ENCODE measurements at places on chromosomes 3 and 15. TPM values are rescaled to one million over a fixed set of nuclear protein-coding genes. Genes with fewer than 3 reads are reported as not detected.
A peak's percentile ranks its signal among the peaks of the same experiment; 100 is the strongest.

- peak; percentile 26 for DNase-seq
These were observed 1.7 kb downstream of the PRTG start for GRCh38 chr15:55740981-55741832.

DNA sequence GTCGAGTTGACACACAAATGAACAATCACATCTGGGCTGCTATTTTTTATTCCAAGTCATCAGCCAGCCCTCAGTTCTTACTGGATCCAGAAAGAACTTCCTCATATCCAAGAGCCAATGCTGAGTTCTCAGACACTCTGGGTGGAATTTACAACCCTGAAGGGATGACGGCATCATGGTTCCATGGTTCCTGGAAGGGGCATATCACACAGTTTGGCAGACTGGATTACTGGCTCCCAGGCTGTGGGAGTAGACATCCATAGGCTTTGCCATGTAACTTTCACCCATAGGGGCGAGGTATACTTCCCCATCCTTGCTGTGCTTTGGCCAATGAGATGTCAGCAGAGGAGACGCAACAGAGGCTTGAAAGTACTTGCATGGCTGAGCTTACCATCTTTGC, 26.9 kb upstream of the KBTBD12 start:
- no peak for DNase-seq

- no peak for DNase-seq
These were observed 42.6 kb downstream of the CCR4 start for GRCh38 chr3:32994045-32994444.

DNA sequence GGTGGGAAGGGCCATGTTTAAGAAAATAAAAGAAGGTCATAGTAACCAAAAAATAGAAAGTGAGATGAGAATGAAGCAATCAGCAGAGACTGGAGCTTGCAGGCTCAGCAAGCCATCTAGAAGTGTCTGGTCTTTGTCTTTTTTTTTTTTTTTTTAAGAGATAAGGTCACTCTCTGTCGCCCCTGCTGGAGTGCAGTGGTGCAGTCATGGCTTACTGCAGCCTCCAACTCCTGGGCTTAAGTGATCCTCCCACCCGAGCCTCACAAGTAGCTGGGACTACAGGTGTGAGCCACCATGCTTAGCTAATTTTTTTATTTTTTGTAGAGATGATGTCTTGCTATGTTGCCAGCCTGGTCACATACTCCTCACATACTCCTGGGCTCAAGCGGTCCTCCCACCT, 36.2 kb downstream of the GXYLT2 start:
- peak; percentile 15 for DNase-seq

DNA sequence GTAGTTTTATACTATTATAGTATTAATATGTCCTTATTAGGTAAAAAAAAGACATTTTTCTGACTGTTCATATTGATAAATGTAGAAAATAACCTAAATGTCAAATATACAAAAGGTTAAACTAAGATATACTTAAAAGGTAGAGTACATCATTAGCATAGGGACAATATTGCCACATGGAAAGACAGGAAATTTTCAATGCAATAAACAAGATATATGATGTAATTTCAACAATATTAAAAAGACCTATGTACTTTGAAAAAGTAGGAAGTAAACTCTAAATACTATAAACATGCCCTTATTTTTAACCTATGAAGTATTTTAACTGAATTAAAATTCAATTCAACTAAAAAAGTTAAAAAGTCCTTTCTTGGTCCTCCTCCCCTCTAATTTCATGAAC, 1.9 kb downstream of the SPG11 start:
- DNase-seq = no peak

FETUB gene
- total RNA-seq = not detected

DPH6 gene
- total RNA-seq = 30.8 TPM

Measured in RPMI7951 (cell line).